ENCODE measurements at places on chromosomes 1 and 21.

- no peak for DNase-seq
These were observed 35.7 kb upstream of the HLX start for GRCh38 chr1:220843481-220844011.

DNA sequence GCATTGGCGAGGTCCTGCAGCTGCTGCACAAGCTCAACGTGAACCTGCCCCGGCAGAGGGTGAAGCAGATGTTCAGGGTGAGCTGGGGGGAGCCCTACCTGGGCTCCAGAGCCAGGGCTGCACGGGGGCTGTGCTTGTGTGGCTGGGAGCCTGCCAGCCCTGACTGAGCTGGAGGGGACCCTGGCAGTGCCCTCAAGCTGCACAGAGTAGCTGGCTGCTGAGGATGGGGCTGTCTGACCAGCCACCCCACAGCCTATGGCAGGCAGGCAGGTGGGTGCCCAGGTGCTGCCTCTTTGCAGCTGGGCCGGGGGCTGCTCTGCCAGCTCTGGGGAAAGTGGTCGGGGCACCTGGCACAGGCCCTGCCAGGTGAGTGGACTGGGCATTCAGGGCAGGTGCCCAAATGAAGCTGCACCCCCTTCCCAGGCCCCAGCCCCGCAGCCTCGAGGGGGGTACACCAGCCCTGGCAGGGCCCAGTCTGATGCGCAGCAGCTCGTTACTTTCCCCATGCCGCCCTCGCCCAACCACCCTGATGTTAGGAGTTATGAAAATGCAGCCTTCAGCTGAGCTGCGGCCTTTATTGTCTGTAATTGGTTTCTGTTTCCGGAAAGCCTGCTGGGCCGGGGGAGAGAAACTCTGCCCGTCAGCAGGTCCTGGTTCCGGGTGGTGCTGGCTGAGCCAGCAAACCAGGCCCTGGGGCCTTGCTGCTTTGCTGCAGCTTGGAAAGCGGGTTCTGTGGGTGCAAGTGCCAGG, 4.3 kb downstream of the PLCH2 start:
- DNase-seq = no peak

DNA sequence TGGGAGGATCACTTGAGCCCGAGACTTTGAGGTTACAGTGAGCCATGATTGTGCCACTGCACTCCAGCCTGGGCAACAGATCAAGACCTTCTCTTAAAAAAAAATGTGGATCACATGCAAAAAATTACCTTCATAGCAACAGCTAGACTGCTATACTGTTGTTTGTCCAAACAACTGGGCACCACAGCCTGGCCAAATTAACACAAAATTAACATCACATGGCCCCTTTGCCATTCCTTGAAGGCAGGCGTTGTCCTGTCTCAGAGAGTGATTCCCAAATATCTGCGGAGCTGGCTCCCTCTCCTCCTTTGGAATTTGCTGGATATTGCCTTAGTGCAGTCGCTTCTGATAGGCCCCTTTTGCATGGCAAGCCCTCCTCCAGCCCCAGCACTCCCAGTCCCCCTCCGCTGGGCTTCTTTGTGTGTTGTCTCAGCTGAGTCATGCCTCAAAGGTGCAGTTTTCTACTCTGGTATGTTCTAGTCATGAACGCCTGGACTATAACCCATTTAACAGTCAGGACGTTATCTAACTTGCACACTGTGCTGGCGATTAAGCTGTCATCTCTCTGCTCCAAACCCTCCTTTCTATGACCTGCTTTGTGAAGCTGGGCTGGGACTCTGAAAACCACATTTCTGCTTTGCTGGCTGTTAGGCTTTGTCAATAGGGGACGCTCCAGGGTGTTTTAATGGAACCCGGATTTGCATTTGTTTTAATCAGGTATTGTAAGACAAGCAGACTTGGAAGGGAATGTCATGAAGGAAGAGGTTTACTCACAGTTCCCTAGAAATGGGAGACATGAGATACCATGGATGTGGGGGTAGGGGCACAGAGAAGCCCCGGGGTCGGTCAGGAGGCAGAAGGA, 20.1 kb upstream of the HPCAL4 start:
- DNase-seq = no peak

- no peak for DNase-seq
These were observed 123.6 kb downstream of the AJAP1 start for GRCh38 chr1:4778056-4778455.

Measured in T follicular helper cell (primary cell).